Stimulated activated CD4-positive, alpha-beta T cell treated with anti-CD3 and anti-CD28 coated beads, Interleukin-2, amount 100 ng/mL, for 4 hours (primary cell): ENCODE measurements at places on chromosomes 16 and 17.

GRCh38 chr17:76474894-76475293, 7.5 kb downstream of the AANAT start:
- no peak for DNase-seq

GRCh38 chr16:66020642-66021041, 345.8 kb upstream of the CDH5 start:
- DNase-seq: no peak

GRCh38 chr17:74249590-74250270, 24.3 kb upstream of the DNAI2 start:
- DNase-seq: no peak

DNA sequence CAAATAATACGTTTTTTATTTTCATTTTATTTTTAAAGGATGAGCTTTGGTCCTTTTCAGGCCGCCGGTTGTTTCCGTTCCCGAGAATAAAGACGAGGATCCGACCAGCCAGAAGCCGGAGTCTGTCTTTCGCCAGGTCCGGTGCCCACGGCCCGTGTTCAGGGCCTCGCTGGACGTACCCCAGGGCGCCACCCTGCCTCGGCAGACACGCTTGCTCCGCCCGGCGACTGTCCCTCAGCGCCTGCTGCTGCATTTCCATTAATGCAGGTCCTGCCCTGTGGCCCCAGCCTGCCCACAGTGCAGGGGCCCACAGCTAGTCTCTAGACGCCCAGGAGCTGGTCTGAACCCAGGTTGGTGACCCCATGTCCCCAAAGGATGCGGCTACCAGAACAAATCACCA, 15.6 kb downstream of the METRNL start:
- DNase-seq: no peak

- DNase-seq: no peak
Observed at GRCh38 chr16:88453217-88453531, at the start of gene ZFPM1. Gene ZFPM1, plus strand, starts transcription at chr16:88453280. Its CDS starts 359 bp downstream, at chr16:88453639.

DNA sequence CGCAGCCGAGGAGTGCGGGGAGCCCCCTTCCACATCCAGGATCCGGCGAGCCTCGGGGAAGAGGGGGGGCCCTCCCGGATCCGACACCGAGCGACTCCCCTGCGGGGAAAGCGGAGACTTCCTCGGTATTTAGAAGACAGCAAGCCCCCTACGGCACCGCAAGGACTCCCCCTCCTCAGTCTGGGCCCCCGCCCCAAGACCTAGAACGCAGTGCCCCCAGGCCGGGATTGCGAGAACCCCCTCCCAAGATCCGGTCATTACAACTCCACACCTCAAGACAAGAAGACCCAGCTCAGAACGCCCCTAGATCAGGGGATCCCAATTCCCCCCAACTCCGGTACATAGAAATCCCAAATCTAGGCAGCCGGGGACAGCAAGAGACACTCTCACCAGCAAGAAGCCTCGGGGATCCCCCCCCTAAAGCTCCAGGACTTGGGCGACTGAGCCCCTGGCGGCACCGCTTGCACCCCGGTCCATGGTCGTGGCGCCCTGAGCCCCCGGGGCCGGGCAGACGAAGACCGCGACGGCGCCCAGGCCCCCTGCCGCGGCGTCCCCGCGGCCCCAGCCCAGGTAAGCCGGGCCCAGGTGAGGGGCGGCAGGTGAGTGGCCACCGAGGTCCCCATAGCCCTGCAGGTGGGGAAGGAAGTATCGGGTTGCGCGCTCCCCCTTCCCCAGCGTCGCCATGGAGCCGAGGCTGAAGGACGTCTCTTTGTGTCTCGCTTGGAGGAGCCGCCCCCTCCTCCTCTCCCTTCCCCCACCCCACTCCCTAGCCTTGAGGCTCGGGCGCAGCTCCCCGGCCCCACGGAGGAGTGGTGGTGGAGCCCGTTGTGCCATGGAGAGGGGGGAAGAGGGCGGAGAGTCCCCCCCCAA, 641 bp downstream of the SBK1 start:
- DNase-seq: no peak

DNA sequence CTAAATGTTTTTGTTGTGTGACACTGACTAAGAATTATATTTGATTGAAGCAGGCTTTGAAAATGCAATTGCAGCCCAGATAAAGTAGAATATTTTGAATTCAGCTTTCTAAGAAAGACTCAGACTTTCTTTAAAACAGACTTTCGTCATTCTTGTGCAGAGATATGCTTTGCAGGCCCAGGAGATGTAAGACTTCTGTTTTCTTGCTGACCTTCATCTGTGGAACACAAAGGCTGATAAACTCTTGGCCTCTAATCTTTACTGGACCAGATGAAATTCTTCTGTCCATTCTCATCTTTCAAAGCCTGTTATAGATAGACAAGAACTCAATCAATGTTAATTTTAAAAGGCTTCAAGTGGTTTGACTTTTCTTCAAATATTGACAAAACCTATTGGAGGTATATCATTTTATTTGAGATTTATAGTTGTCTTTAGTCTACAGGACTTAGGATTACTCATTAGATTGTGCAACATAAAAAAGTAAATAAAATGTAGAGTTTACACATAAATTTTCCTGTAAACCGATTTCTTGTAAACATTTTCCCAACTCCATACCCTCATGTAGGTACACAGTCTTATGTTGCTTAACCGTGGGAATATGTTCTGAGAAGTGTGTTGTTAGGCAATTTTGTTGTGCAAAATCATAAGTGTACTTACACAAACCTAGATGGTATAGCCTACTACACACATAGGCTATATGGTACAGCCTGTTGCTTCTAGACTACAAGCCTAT, 94.2 kb downstream of the MAP2K4 start:
- no peak for DNase-seq

GRCh38 chr17:9205520-9206409, 184.5 kb downstream of the NTN1 start:
- DNase-seq: no peak

DNA sequence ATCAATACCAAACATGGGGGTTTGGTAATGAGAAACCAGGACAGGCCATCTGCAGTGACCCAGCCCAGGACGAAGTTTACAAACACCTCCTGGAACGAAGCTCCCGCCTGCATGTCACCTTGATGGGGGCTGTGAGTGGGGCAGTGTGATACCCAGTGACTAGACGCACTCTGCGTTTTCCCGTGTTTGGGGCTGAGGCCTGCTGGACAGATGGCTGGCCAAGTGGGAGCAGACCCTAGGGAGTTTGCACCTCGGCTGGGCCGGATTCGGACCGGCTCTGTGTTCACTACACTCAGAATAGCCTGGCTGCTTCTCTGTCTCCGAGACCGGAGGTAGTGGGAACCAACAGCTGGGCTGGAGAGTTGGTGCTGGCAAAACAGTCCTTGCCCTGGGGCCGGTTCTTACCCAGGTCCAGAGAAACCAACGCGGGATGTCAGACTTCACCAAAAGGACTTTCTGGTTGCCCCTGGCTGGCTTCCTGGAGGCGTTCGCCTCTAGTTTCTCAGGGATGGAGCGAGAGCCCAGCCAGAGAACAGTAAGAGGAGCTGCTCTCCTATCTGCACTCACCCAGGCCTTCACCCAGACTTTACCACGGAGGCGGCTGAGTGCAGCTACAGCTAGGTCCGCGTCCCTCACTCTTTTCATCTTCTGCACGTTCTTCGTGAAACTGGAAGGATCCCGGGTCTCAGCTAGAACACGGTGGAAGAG, 20.4 kb downstream of the CARHSP1 start:
- no peak for DNase-seq

DNA sequence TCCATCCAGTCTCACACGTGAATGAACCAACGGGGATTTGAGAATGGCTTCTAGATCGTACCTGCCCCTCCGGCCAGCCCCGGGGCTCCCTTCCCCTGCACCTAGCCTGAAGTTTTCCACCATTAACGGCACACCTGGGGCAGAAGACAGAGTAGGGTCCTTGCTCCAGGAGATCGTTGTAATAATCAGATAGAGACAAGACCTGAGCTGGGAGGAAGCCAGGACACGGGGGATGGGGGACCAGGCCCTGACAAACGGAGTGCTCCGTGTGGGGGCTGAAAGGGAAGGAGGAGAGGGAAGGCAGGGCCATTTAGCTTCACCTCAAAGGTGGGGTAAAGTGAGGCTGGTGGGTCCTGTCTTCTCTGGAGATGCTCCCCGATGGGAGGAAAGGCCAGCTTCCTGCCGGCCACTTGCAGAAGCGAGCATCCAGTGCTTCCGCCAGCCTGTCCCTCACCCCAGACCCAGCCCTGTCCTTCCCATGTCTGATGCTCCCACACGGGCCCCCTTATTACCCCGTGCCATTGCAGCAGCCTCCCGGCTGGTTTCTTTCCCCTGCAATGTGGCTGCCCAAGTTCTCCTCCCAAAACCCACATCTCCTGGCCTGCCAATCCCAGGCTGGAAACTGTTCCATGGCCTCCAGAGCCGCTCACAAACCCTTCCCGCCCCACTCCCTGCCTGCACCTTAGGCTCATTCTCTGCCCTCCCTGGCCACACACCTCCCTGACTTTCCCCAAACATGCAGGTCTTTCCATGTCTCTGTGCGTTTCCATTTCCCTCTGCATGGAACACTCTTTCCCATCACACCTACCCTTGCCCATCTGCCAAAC, 79.3 kb downstream of the MRC2 start:
- DNase-seq: no peak

GRCh38 chr16:27852116-27852515, 211.4 kb downstream of the GSG1L start:
- no peak for DNase-seq
